ENCODE measurements at places on chromosomes 2 and 18.

GRCh38 chr18:1292167-1292566 lies 387.5 kb downstream of the ADCYAP1 start:
- DNase-seq = no peak

- no peak for DNase-seq
Observed at GRCh38 chr18:56468396-56468795, 170.0 kb downstream of the TXNL1 start.

- DNase-seq = no peak
Observed at GRCh38 chr2:232970051-232970450, 43.0 kb downstream of the NGEF start.

DNA sequence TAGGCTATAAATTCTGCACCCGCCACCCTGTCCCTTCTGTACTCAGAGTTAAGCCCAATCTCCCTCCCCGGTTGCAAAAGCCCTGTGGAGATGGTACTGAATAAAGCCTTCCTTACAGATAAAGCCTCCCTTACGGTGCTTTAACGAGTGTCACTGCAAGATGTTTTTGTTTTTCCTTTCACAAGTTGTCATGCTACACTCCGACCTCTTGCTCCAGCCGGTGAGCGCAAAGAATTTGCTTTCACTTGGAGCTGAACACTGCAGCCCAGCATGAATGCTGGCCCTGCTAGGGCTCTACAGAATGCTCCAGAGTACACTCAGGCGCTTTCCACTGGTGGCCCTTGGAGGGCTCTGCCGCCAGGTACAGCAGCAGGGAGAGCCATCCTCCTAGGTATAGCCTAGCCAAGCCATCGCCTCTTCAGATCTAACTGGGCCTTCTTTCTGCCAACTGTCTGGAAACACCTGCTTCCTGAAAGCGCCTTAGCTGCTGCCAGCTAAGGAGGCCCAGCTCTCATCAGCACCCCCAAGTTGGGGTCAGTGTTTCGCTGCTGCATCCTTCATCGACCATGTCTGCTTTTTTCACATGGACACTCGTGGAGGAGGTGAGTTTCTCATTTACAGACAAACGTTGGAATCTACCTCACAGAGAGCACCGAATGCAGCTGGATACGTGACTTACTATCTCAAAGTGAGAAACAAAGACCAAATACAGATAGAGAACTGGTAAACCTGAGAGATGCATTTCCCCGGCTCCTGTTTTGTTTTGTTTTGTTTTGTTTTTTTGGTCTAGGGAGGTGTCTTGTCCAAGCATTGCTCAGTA lies 13.4 kb upstream of the CREG2 start:
- DNase-seq = no peak

- no peak for DNase-seq
Observed at GRCh38 chr2:240238201-240238600, 97.7 kb upstream of the OTOS start.
